Thoracic aorta (tissue), 2 donors: ENCODE measurements at places on chromosomes 16 and 17. TPM values are rescaled to one million over a fixed set of nuclear protein-coding genes. Genes with fewer than 3 reads are reported as not detected.

GRCh38 chr16:75584108-75584507 lies 17.9 kb downstream of the GABARAPL2 start:
- no peak for DNase-seq

- DNase-seq: no peak
Measured at GRCh38 chr16:85278839-85279238, 166.6 kb upstream of the CIBAR2 start.

Gene CFAP20
- total RNA-seq: 52.5 TPM

Gene DRC3
- 0.27 TPM for total RNA-seq

Gene TP53TG3E
- total RNA-seq: not detected

DNA sequence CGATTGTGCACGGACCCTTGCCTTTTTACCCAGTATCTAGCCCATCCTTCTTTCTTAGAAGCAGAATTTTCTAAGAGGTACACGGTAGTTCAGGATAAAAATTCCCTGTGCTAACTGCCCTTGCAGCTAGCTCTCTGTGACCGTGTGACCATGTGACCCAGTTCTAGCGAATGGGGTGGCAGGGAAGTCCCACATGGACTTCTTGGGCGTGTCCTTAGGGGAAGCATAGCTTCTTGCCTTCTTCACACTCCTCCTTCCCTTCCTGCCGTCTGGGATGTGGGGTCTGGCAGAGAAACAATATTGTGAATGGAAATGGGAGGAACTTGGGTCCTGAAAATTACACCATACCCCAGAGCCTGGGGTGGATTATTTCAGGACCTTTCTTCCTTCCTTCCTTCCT lies 670.7 kb downstream of the MAF start:
- no peak for DNase-seq

DNA sequence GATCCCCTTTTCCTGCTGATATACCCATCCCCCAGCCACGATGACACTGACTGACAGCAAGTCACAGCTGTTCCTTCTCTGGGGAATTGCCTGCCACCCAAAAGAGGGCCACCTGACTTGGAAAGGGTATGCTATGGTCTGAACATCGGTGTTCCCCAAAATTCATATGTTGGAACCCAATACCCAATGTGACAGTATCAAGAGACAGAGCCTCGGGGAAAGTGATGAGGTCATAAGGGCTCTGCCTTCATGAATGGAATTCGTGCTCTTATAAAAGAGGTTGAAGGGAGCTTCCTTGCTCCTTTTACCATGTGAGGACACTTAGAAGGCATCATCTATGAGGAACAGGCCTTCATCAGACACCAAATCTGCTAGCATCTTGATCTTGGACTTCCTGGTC lies 7.6 kb upstream of the MARVELD3 start:
- no peak for DNase-seq

GRCh38 chr17:37476431-37477120 lies 13.1 kb upstream of the DUSP14 start:
- DNase-seq: no peak

DNA sequence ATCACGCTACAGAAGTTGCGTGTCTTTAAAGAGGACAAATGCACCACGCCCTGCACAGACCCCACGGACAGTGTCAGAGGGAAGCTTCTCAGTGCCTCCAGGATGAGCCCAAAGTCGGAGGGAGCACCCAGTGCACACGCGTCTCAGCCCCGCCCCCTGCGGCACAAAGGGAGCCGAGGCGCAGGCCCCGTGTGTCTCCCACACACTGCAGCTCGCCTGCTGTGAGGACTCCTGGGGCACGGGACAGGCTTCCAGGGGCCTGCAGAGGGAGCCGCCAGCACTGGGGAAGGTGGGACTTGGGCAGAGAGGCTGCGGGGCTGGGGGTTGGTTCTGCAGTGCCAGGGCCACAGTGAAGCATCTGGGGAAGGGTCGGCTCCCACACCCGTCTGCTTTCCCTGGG lies 77.4 kb downstream of the LMF1 start:
- DNase-seq: no peak

GRCh38 chr16:68866933-68867332 lies 23.6 kb downstream of the TANGO6 start:
- no peak for DNase-seq

- DNase-seq: no peak
Measured at GRCh38 chr17:60103957-60104356, 25.2 kb upstream of the HEATR6 start.
